ENCODE measurements at places on chromosomes 1 and 21.

DNA sequence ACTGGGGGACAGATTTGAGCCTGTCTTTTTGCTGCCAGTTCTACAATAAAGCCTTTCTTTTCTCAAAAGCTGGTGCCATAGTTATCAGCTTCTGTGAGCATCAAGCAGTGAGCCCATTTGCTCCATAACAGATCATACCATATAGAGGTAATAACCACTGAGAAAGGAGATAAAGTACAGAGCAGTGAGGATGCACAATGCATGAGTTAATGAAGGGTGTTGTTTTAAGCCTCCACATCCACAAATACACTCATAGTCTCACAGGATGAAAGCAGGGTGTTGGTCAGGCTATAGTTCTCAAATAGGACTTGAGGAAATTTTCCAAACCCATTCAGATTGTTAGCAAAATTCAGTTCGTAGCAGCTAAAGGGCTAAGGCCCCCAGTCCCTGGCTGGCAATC is 25.6 kb upstream of the SLC35A3 start:
- no peak for DNase-seq

DNA sequence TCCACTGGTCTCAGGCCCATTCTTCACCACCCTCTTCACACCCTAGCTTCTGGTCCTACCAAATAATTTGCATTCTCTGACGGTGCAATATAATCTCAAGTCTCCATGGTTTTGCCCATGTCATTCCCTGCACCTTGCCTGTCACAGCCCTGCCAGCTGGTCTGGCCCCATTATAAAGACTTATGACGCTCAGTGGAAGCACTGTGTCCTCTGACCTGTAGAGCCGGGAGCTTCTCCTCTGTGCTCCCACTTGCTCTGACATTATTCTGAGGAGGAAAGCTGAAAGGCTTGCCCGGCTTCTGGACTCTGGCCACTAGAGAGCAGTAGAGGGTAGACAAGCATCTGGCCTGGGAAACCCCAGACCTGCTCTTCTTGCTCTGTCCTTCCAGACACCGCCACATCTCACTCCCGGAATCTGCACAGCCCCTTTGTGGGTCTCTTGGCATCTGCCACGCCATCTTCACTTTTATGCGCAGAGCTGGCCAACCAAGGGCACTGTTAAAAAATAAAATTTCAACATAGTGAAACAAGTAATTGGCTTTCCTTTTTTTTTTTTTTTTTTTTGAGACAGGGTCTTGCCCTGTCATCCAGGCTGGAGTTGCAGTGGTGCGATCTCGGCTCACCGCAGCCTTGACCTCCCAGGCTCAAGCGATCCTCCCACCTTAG is 44.4 kb downstream of the NENF start:
- DNase-seq: peak; percentile 71

DNA sequence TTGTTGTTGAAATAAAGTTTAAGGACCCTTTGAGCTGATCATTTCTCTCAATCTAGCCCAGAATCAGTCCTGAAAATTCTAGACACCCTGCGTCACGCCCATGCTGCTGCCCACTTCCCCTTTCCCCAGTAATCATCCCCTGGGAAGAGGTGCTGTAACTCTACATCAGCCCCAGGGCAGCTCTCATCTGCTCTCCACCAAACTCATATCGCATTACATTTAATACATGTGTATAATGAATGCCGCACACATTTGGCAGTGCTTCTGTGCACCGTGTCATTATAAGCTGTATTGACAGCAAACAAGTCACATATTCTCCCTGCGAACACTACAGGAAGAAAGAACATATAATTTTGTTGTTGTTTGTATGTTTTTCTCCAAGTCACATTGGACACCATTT is 539.7 kb upstream of the DAB1 start:
- DNase-seq: no peak

DNA sequence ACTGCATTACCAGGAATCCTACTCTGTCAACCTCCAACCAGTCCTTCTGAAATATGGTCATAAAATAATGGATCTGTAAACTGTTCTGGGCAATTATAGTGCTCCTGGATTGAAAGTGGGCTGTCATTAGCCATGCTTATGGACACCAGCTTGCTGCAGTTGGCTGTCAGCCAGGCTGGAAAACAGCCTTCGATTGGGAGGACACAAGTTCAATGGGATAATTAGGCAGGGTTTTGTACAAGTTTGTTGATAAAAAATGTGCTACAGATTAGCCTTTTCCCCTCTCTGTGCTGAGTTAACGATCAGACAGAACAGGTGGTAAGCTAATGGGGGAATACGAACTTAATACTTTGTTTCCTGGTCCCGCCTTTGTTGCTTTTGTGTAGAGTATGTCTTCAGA is 413.9 kb downstream of the DUSP10 start:
- no peak for DNase-seq

- DNase-seq: no peak
Observed at GRCh38 chr1:65939636-65940035, 146.9 kb downstream of the PDE4B start.

GRCh38 chr1:113675302-113675701 is 84.0 kb downstream of the PHTF1 start:
- no peak for DNase-seq

DNA sequence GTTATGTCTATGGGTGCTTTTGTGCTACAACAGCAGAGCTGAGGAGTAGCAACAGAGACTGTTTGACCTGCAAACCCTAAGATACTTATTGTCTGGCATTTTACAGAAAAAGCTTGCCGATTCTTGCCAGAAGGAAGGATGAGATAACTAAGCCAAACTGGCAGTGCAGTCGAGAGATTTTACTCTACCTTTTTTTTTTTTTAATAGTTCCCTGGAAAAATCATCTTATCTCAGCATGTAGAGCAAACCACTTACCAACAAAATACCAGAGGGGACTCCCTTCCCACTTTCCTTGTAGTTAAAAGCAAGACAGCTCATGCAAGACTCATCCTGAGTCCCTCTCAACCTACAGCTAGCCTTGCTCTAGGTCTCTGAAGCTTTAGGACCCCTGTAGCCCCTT is 132.9 kb downstream of the SYT2 start:
- no peak for DNase-seq
